ENCODE measurements at places on chromosomes 1 and 21.

DNA sequence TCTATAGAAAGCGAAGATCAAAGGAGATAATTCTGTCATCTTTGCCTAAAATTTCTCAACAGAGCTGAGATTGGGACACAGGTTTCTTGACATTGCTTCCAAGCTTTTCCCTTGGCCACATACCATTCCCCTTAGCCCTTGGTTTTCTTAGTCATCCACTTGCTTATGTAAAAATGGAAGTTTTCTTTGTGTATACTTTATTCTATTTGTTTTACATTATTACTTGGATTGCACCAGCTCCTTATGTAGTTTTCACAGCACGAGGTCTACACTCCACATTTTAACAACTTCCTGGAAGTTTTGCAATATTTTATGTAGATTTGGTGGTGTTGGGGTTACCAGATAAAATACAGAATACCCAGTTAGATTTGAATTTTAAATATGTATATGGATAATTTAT lies 129.8 kb downstream of the PLA2G4A start:
- DNase-seq, result no peak

GRCh38 chr1:34603594-34603993 lies 151.3 kb upstream of the GJB5 start:
- DNase-seq, result no peak

DNA sequence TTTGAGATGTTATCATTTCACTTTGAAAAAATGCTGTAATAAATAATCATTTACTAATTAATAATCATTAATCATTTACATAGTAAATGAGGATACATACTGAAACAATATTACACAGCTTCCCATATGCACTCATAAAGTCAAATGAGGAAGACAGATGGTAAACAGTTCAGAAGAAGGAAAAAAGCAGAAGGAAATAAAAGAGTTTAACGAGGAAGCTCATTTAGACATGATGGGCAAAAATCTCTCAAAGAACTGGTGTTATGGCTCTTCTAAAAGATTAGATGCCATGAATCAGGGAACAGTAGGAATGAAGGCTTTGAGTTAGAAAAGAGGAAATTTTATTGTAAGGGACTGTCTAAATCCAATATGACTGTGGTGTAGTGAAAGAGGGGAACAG lies 347.6 kb downstream of the PTPRC start:
- DNase-seq, result no peak

DNA sequence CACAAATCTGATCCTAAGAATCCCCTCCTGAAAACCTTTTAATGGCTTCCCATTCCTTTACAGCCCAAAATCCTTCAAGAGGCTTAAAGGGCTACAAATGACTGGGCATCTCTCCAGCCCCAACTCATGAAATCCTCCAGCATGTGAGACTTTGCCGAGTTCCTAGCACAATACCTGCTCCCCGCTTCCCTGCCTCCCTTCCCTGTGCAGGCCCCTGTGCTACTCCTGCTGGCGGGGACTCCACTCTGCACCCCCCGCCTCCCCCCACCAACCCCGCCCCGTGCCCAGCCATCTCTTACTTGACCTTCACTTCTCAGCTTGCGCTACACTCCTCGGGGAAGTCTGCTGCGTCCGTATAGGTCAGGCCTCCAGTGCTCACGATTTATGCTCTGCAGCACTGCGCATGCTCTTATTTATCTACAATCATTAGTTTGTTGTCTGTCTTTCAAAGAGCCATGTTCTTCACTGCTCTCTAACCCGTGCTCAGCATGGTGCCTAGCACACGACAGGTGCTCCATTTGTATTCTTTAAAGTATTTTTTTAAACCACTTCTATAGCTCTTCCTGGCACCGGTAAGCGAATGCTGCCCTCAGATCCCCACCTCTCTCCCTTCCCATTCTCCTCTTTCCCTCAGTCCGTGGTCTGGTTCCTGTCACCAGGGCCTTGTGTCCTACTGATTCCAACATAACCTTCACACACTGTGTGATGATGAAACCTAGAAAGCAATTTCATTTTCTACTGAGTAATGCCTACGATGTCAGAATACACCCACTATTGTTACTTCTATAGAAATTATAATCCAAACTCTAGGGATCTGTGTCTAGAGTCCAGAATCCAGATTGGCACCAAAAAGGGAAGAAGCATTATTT lies 37.5 kb upstream of the PLA2G2C start:
- DNase-seq, result no peak

DNA sequence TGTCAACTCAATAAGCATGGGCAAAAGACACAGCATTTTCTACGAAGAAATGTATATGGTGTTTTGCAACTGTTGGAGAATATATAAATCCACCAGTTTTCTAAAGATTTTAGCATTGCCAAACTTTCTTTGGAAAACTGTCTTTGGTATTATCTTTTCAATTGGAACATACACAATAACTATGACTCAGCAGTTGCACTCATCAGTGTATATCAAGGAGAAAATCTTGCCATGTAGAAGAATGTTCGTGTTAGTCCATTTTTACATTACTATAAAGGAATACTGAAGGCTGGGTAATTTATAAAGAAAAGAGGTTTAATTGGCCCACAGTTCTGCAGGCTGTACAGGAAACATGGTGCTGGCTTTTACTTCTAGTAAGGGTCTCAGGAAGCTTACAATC lies 41.1 kb downstream of the PRKAA2 start:
- no peak for DNase-seq

GRCh38 chr1:161206411-161207140 lies 4.4 kb downstream of the NDUFS2 start:
- DNase-seq, result no peak

- no peak for DNase-seq
Measured at GRCh38 chr1:223018534-223018933, 124.5 kb downstream of the TLR5 start.

DNA sequence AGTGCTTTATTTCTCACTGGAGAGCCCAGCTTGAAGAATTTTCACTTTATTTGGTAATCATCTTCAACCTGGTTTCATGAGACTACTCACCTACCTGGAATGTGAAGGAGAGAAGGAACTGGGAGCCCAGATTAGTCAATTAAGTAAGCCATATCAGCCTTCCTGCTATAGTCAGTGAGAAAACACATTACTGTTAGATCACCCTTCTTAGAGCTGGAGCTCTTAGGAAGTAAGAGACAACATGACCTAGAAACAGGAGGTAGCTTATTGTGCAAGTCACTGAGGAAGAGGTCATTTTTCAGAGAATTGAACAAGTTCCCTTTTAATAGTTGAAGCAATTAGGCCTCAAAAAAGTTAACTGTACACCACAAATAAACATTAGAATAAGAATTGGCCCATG lies 49.2 kb upstream of the TEKT2 start:
- peak; percentile 11 for DNase-seq

DNA sequence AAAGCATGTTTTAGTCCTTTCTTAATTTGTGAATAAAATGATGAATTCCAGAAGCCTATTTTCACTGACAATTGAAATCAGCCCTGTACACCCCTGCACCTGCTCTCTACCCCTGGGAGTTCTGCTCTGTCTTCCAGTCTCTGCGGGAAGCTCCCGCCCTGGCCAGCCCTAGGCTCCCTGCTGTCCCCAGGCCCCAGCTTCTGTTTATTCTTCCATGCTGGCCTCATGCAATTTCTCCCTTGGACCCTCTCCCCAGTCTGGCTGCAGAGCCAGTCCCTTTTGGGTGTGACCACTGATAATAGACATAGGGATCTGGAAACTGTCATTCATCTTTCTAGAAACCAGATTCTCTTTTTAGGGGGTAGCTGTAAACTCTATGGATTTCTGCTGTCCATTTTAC lies 258.6 kb downstream of the GRIK3 start:
- DNase-seq, result no peak

GRCh38 chr1:32741059-32741412 lies 38.5 kb upstream of the SYNC start:
- no peak for DNase-seq

DNA sequence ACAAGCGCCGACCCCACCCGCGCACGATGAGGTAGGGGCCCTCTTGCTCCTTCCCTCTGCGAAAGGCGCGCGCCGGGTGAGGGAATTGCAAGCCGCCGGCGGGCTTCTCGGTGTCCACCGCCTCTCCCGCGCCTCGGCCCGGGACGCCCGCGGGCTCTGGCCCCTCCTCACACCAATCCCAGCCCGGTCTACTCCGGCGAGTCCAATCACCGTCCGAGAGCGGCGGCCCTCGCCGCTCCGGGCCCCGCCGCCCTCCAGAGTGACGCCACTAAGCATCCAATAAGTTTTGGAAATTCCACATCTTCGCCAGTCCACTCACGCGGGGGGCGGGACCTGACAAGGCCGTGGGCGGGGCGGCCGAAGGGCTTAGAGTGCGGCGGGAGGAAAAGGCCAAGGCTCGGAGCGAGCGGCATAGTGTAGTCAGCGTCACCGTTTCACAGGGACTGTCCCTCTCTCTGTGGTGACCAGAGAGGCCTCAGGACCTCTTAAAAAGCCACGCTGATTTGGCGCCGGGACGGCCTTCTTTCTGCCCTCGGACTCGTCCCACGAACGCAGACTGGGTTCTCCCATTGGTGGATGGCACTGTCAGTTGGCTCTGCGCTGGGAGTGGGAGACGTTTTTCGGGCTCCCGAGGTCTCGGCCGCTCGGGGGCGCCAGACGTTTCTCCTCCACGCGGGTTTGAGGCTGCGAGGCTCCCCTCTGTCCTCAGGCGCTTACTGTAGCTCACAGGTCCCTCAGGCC lies at the start of gene TRIM45:
TRIM45 (minus strand) TSS at position 161 of the 741 bp plus-strand sequence. CDS start 548 bp downstream, outside the sequence.
- DNase-seq, result peak; percentile 82

- DNase-seq, result no peak
Measured at GRCh38 chr1:239717097-239717917, 330.9 kb downstream of the CHRM3 start.

DNA sequence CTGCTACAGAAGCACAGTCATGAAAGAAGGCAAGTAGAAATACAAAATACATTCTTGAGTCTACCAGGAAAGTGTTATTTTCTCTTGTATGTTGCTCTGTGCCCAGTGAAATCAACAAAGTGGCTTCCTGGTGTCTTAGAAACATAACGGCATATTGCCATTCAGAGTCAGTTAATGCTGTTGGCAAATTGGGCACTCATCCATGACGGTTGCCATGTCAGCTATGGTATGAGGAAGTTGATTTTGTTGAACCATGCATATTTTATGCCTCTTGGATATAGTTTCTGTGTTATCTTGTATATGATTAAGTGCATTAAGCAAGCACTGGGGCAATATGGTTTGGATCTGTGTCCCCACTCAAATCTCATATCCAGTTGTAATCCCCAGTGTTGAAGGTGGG lies 153.1 kb upstream of the CXADR start:
- no peak for DNase-seq

DNA sequence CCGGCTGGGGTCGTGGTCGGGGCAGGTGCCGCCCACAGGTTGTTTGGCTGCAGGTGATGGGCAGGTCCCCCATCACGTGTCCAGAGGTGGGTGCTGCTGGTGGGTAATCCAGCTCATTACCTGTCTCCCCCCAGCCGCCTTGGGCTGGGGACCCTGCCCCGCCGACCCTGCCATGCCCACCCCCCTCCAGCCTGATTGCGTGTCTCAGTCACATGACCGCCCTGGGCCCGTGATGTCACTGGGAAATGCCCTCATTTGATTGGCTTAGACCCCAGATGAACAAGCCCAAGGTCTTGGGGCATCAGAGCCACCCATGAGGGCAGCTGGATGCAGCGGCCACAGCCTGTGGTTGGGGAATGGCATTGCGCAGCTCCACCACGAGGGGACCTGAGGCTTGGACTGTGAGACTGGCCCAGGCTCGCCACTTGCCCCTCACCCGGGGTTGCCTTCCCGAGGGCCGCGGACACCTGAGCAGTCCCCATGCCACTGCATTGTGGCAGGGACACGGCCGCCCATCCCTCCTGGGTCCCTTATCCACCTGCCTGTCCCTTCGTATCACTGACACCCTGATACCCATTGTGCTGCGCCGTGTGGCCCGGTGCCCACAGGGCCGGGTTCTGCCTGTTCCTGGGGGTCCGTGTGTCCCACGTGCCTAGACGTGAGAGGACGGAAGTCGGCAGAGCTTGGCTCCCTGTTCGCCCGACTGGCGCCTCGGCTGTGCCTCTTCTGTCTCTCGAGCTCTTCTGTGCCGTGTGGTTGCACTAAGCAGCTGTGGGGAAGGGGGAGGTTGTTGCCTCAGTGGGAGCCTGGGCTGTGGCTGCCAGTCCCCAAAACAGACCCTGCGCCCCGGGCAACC lies 68.0 kb downstream of the FAAP20 start:
- no peak for DNase-seq

DNA sequence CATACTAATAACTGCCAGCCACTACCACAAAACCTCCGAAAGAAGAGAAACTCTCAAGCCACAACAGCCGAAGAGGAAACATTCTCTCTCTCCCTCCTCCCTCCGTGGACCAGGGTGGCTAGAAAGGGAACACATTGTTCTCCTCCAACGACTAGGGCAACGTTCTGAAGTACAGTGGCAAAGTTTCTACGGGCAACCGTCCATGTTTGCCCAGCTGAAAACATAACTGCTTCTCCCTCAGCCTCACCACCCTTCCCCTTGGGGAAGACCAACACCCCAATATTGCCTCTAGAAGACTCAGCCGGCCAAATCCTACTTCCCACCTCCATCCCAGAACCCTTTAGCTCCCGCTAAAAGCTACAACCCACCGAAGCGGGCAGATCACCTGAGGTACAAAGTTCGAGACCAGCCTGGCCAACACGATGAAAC lies 2.0 kb downstream of the GLUL start:
- no peak for DNase-seq

DNA sequence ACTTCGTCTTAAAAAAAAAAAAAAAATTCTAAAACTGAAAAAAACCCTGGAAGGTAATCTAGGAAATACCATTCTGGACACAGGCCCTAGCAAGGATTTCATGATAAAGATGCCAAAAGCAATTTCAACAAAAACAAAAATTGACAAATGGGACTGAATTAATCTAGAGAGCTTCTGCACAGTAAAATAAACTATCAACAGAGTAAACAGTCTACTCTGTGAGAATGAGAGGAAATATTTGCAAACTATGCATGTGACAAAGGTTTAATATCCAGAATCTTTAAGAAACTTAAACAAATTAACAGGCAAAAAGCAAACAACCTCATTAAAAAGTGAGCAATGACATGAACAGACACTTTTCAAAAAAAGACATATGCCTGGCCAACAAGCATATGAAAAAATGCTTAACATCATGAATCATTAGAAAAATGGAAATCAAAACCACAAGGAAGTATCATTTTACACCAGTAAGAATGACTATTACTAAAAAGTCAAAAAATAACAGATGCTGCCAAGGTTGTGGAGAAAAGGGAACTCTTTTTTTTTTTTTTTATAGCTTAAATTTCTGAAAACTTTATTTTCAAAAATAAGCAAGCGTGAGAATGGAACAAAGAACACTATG lies 29.4 kb upstream of the RNPC3 start:
- no peak for DNase-seq

DNA sequence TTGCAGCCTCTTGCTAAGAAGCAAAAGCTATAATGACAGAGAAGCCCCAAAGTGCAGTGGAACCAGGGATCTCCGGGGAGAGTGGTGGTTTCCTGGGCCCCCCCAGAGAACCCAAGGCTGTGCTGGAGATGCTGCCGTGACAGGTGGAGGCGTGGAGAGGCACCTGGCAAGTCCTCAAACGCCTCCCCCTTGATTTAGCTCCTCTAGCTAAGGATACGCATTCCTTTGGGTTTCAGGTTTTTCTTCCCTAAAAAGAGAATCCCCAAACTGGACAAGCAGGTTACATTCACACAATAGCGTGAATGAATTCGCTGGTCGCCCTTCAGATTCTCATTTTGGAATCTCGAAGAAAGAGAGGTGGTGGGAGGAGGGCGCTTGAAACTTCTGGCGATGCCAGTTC lies 853 bp upstream of the ATP1A1 start:
- DNase-seq, result no peak
